ENCODE measurements at places on chromosomes 3 and 15.

DNA sequence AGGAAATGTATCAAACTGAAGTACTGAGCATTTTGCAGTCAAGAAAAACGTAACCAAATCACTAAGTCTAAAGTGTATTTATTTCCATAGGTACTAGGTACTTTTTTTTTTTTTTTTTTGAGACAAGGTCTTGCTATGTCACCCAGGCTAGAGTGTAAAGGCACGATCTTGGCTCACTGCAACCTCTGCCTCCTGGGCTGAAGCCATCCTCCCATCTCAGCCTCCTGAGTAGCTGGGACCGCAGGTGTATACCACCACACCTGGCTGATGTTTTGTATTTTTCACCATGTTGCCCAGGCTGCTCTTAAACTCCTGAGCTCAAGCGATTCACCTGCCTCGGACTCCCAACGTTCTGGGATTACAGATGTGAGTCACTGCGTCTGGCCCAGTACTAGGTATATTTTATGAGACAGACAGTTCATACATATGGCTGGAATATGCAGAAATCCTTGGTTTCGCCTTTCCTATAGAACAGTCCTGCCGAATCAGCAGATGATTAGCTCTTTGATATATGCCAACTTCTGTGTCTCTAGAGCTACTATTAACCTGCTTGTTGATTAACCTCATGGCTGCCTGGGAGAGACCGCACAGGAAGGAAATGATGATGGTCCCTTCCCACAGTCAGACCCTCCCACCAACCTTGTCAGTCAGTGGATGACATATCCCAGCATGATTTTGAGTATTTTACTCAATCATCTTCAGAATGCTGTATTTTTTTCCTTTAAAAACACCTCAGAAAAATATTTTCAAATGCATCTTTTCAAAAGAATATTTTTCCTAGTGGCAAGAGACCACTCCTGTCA, 32.3 kb downstream of the TMOD3 start:
- DNase-seq = no peak

DNA sequence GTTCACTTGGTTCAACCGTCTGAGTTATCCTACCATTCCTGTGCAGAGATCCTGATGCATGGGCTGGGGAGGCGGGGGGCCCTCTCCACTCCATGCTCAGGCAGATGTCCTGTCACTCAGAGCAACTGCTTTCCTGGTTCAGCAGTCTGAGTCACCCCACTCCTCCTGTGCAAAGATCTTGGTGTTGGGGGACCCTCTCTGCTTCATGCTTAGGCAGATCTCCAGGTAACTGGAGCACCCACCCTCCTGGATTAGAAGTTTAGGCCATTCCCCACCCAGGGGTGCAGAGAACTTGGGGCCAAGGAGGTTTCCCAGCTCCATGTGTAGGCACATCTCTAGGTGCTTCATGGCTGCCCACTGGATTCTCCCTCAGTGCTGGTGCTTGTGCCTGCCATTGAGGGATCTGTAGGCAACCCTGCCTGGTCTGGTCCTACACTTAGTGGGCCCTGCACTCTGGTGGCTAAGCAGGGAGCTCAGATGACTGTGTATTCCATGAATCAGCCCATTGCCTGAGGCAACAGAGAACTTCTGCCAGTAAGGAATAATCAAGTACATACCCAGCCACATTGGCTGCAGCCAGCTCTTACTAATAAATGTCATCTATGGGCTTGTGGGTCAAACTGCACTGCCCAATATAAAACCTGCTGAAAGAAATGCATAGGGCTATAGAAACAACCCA, 465.4 kb upstream of the THBS1 start:
- DNase-seq = no peak

- peak; percentile 62 for DNase-seq
Measured at GRCh38 chr3:57100046-57100695, 39.7 kb downstream of the SPATA12 start.

- no peak for DNase-seq
Measured at GRCh38 chr15:22869856-22870255, 31.4 kb downstream of the NIPA2 start.

GRCh38 chr3:168820810-168821415, 725.2 kb upstream of the GOLIM4 start:
- no peak for DNase-seq

- DNase-seq = no peak
Measured at GRCh38 chr3:39473452-39474125, 6.1 kb downstream of the MOBP start.

DNA sequence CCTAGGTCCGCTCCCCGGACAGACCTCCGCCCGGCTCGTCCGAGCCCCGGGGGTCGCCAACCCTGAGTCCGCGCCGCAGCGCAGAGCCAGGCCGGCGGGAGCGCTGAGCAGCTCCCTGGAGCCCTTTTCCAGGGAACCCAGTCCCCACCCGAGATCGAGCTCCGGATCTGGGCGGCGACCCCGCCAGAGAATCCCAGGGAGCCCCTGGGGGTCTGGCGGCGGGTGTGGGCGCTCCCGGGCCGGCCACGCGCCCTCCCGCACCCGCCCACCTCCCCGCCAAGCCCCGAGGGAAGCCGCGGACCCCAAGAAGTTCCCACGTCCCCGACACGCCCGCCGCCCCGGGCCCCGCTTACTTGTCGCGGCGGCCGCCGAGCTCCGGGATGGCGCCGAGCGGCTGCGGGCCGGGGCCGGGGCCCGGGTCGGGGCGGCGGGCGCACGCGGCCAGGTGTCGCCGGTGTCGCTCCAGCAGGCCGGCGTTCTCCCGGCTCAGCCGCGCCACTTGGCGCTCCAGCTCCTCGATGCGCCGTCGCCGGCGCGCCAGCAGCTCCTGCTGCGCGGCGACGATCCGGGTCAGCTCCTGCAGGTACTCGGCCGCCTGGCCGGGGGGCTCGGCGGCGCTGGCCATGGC, 137.7 kb downstream of the NUP210 start:
- DNase-seq = no peak

DNA sequence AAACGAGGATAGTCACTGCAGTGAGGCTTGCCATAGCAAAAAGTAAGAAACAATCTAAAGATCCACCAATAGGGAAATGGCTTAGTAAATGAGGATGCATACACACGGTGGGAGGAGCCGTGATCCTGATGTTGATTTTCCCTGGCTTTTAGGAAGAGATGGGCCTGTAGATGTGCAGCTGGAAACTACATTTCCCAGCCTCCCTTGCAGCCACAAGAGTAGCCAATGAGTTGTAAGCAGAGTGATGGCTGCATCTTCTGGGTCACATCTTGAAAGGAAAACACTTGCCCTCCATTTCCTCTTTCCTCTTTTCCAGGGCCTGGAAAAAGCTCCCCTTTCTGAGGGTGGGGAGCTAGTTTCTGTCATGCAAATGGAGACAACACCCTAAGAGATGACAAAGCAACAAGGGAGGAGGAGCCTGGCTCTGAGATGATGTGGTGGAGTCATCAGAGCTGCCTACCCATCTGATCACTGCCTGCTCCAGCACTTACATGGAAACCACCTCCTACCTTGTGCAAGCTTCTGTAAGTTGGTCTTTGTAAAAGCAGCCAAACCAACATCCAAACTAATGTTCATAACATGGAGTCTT, 139.1 kb downstream of the TLE3 start:
- no peak for DNase-seq

GRCh38 chr3:22593638-22594037, 609.5 kb upstream of the UBE2E2 start:
- DNase-seq = no peak

DNA sequence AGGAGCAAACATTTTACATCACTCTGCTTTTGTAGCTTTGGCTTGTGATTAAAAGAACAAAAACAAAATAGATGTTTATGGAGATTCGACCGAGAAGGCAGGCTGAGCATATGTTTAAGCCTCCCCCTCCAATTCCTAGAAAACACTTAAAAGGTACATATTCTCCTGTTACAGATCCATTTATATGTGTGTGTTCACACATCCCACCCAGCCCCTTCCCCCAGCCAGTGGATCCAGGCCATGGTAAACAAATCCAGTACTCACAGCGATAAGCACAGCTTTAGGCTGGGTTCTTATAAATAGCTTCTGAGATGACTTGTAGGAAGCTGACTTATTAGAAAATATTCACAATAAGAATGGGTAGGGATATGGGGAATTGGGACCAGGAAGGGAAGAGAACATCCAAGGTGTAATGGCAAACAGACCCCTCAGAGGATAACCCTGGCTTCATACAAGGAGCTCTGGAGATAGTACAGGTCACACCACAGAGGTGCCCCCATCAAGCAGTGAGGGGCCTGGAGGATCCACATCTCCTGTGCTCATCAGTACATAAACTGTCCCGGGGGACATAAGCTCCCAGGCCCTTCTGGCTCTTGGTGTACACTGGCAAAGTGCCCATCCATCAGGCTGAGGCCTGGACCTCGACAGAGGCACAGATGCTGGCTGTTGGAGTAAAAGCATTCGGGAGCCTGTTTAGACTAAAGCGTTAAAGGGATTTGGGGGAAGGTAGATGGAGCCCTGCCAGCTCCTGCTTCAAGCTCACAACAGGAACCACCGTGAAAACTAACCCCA, 70.0 kb upstream of the UBE2E1 start:
- peak; percentile 79 for DNase-seq

GRCh38 chr15:78811124-78811824, at the start of gene ADAMTS7:
ADAMTS7 (minus strand) TSS chr15:78811464; CDS start chr15:78811220, 244 bp downstream.
- DNase-seq = peak; percentile 85

Measured in WERI-Rb-1 (cell line).